ENCODE measurements at places on chromosomes 11 and 22.

- no peak for DNase-seq
These were observed 43.1 kb downstream of the MPPED2 start for GRCh38 chr11:30543066-30543465.

DNA sequence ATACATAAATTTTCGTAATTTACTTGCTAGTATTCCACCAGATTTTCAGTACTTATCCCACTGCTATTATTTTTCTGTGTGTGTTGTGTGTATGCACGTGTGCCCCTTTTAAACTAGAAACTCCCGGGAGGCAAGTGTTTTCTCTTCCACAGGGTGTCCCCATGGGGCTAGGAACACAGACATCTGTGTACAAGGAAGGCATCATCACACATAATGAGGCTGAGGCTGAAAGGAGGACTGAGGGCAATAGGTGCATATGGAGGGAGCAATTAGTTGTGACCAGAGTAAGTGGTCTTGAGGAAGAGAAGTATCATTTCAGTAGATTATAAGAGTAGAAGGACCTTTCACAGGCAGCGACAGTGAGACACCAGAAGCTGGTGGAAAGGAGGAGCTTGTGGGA lies 2.1 kb upstream of the DPAGT1 start:
- no peak for DNase-seq

DNA sequence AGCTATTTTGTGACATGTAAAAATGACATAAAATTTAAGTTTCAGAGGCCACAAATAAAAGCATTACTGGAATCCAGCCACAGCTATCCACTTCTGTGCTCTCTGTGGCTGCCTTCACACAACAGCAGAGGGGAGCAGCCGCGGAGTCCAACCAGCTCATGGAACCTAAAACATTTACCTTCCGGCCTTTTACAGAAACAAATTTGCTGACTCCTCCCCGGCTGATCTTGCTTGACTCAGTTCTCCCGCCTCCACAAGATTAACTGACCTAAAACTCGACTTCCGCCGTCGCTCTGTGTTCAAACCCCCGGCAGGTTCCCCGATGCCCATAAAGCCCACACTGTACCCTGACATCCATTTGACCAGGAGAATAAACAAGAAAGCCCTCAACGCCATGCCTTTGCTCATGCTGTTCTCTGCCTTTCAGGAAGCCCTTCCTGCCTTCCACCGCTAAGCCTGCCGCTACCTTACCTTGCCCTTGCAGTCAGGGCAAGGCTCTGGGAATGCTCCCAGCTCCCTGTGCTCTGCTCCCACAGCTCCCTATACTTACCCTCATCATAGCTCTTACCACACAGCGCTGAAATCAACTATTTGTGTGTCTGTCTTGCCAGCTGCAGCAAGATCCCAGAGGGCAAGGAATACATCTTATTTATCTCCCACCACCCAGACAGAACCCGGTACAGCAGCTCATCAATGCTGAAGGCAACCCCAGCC lies 35.4 kb downstream of the MICAL3 start:
- no peak for DNase-seq

DNA sequence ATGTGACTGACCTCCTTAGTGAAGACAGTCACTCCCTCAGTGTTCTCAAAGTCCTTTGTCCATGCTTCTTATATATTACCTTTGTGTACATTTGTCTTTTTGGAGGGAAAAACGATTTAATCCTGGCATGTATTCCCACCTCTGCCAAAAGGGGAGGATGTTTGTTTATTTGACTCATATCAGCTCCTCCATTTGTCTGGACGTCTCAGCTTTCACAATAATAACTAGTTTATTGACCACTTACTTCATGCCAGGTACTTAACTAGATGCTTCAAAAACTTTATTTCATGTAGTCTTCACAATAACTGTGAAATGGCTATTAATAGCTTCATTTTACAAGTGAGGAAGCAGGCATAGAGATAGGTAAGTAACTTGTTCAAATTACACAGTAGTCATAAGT lies 5.3 kb downstream of the TBCEL start:
- no peak for DNase-seq

- DNase-seq: peak; percentile 69
These were observed 7.3 kb downstream of the USP47 start for GRCh38 chr11:11848891-11849746.

DNA sequence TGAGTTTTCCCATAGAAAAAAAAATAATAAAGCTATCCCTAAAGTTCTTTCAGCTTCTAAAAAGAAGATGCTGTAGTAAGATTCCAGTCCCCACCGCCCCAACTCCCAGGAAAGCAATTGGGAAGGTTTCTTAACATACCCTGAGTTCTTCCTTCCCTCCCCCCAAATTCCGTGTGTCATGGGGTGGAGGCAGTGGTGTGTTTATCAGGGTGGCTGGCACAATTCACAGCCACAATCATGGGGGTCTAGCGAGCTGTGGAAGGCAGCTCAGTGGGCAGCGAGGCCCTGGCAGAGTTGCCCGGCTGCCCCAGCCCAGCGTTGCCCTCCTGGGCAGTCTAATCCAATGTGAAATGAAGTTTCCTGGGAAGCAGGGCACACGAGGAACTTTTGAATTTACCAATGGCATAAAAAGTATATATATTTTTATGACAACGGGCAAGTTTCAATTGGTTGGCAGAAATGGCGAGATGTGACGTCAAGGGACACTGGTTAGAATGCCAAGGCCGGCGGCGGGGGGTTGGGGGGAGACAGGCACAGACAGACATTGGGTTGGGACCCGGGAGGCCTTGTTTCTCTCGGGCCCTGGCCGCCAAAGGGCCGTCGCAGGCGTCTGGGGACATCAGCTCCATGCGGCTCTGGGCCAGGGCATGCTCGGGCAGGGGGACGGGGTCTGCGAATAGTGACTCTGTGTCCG lies 80.7 kb upstream of the PPARA start:
- no peak for DNase-seq

DNA sequence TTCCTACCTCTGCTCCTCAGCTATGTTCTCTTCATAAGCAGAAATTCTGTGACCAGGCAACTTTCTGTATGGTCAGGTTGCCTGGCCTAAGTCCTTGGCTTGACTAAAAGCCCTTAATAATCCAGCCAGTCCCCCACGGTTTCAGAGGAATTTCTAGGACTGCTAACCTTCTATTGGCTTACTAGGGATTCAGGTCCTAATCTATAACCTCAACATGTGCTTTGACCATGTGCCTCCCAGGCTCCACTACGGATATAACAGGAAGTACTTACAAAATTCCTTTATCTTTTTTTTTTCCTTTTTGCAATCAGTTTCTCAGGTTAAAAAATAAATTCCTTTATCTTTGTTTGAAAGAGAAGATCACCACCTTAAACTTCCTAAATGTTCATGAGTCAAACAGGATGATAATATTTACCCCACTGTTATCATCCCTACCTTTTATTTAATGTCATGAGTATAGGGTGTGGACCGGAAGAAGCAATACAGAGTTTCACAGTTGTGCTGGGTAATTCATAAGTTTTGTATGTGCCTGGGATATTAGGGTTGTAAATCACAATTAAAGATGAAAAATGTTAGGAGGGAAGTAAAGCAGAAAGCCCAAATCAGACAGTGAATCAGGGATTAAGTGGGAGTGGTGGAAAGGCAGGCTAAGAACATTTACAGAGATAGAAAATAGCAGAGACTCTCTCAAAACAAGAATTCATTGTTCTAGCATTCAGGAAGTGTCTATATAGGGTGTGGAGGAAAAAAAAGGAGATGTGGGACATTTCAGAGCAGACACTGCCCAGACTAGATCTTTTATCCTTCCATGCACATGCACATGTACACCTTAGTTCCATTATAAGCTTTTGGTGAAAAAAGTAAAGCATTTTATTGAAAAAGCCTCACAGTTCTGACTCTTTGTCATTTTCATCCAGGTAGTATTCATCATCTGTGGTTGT lies 10.7 kb upstream of the POGLUT3 start:
- no peak for DNase-seq

GRCh38 chr11:129705933-129706332 lies 109.7 kb upstream of the TMEM45B start:
- DNase-seq: peak; percentile 19

DNA sequence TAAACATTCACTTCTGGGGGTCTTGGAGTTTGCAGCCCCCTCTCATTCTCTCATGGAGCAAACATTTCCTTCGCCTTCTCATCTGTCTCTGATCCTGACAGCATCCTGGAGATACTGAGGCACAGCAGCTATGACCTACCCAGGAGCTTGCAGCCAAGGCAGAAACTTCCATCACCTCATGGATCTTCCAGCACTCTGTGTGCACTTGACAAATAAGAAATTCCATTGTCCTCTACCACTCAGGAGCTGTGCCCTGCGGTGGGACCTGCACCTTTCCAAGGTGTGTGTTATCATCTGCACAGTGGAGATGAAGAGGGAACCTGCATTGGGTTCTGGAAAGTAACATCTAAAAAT lies 49.1 kb downstream of the GGTLC2 start:
- DNase-seq: no peak

- DNase-seq: no peak
These were observed 16.3 kb upstream of the TMEM191C start for GRCh38 chr22:21450858-21451353.

DNA sequence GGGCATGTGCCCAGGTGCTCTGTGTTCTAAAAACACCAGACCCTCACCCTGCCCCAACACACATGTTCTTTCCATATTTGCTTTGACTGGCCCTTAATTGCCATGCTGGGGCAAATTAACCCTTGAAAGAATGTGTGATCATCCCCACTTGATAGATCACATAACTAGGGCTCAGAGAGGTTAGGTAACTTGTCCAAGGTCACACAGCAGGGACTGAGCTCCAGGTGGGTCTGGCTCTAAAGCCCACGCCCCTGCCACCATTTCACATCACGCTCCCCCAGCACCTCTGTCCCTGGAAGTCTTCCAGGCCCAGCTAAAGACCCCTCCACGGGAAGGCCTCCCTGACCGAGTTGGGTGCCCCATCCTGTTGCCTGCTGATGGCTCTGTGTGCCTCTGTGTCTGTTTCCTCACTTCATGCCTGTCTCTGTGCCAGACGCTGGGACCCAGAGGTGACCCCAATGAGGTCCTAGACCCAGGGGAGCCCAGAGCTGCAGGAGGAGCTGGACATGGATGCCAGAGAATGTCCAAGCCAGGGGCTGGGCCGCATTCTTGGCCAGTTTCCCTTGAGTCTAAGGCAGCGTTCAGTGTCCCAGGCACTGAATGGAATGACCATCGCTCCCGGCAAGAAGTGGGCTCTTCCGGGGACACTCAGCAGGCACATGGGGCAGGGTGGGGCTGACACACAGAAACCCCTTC lies 79.7 kb downstream of the MYO7A start:
- no peak for DNase-seq

- no peak for DNase-seq
These were observed 11.1 kb upstream of the ST3GAL4 start for GRCh38 chr11:126344141-126345080.

DNA sequence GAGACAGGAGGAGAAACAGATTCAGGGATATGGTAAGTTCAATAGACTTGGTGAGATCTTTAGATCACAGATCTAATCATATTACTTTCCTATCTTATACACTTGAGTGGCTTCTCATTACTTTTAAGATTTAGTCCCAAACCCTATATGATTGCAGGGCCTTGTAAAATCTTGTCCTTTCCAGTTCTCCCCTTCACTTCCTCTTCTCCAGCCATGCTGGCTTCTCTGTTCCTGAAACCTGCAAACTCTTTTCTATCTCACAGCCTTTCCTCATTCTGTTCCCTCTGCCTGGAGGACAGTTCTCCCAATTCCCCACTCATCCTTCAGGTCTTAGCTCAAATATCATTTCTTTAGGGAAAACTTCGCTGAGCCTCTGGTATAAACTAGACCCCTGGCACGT lies 65.9 kb upstream of the BIRC3 start:
- no peak for DNase-seq

DNA sequence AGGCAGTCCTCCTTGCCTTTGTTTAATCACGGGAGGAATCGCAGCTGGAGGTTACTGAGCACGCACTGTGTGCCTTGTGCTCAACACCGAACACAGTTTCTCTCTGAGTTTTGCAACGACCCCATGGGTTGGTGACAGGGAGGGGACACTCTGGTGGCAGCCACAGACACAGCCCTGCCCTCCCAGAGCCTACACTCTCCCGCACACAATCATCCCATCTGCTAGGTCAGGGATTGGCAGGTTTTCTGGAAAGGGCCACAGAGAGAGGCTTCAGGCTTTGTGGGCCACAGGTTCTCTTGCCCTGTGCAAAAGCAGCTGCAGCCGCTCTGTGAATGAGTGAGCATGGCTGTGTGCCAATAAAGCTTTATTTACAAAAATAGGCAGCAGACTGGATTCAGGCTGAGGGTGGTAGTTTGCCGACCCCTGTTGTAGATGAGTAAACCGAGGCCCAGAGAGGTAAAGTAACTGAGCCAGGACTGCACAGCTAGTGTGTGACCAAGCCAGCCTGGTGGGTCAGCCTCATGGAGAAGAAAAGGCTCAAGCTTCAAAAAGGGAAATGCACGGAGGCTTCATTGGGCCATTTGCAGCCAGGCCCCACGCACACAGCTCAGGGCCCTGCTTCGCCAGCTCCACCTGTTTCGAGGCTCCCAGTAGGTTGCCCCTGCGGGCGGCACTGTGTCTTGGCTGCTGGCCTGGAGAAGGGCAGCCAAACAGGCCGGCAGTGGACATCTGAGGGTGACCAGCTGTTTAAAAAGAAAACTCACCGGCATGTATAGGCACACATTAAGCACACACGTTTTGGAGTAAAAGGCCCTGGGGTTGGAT lies 16.3 kb downstream of the LTO1 start:
- no peak for DNase-seq

- DNase-seq: no peak
These were observed 2.3 kb upstream of the CRYBB3 start for GRCh38 chr22:25197340-25197739.

- DNase-seq: no peak
These were observed 227.9 kb downstream of the NTM start for GRCh38 chr11:131598305-131598704.

DNA sequence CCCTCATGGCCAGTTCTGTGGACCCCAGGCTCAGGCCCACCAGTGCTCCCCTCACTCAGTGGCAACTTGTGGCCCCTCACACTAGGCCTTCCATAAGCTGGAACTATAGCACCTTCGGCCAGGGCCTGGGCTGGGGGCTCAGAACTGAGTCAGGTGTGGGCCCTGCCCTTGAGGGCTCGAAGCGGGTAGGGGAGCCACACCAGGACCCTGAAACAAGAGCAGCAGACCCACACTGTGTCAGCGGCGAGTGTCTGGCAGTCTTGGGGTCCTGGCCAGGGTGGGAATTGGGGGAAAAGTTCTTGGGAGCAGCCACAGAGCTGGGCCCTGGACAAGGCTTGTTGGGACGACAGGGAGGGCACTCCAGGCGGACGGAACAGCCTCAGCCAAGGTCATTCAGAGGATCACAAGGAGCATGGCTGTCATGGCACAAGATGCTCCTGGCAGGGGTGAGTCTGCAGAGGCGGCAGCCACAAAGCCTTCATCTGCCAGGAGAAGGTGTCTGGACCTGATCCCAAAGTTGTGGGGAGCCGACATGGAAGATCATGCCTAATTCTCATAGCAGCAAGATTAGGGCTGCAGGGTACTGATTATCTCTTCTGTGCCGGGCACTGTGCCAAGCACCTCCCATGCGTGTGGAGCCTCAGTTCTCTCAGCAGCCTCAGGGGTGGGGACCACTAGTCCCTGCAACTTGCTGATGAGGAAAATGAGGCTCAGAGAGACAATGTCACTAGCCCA lies 50.7 kb downstream of the SHISAL1 start:
- DNase-seq: no peak
